GM12865 (cell line): ENCODE measurements at places on chromosomes 5 and 9.
A peak's percentile ranks its signal among the peaks of the same experiment; 100 is the strongest.

DNA sequence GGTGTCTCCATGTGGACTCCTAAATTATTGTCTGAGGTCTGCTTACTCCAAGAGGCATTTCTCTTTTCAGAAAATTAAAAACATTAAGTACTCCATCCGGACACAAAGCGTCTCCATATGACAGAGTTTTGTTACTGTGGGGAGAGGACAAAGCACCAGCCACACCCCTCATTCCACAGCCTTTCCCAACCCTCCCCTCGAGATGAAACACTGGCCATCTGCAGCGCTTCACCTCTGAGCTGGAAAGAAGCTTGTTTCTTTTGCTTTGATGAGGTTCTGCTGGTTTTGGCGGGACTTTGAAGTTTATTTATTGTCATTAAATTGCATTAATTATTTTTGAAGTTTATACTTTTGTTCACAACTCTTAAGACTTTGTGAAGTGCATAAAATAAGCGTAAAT, 27.6 kb upstream of the NKD2 start:
- no peak for DNase-seq

DNA sequence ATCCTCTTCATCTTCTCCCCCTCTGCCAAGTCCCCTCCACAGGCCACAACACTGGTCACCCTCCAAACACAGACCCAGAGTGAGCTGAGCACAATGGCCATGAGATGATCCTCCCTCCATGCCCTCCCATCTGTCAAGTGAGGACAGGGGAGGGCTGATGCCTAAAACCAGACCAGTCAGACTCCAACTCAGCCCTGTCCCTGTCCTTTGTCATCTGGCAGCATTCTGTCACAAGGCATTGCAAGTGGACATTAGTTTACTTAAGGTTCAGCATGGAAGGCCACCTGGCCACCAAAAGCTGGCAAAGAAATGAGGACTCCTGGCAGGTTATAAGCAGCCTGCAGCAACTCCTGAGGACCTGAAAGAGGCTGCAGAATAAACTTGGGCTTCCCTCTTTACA, 136.2 kb upstream of the SLC30A5 start:
- DNase-seq: no peak

- peak; percentile 86 for DNase-seq
Measured at GRCh38 chr5:143758750-143759149, 53.2 kb upstream of the HMHB1 start.

GRCh38 chr5:61701877-61702602, 370.0 kb downstream of the ZSWIM6 start:
- DNase-seq: peak; percentile 68

DNA sequence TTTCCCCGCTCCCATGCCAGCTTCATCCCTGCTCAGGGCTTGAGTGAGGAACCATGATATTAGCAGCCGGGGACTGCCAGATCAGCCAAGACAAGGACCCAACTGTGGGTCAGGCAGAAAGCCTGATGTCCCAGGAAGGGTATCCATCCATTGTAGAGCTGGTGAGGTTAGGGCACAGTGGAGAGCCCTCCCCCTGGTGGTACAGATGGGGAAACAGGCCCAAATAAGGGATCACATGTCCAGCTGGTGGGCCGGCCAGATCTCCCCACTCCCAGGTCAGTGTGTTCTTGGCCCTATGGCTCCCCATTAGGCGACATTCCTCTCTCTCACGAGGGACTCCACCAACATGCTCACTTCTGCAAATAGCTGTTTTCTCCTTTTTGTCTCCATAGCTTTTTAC, 9.0 kb downstream of the CDX1 start:
- DNase-seq: peak; percentile 32

GRCh38 chr9:113929634-113930389, 53.7 kb downstream of the ZNF618 start:
- DNase-seq: no peak

DNA sequence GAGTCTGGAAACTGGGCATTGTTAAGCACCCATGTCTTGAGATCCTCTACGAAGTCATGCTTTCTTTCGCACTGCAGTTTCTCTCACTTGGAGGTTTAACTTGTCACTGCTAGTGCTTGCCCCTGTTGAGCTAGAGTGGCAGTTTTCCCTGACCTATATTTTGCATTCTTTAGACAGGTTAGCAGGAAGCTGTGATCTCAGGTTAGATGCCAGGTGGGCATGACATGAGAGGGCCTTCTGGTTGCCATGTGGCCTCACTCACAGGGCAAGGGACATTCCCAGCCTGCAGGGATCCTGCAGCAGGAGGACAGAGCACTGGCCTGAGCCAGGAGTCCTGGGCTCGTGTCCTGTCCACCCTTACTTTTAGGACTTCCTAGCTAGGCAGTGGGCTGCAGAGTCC, 28.6 kb downstream of the SLC36A1 start:
- no peak for DNase-seq

- DNase-seq: no peak
Measured at GRCh38 chr5:111461255-111461671, 51.1 kb downstream of the STARD4 start.

GRCh38 chr9:86902586-86902985, 44.7 kb downstream of the GAS1 start:
- no peak for DNase-seq

- DNase-seq: no peak
Measured at GRCh38 chr5:9398227-9398626, 147.6 kb downstream of the SEMA5A start.

- peak; percentile 48 for DNase-seq
Measured at GRCh38 chr5:34923694-34924461, 5.5 kb upstream of the DNAJC21 start.

- no peak for DNase-seq
Measured at GRCh38 chr9:107523539-107523938, 34.0 kb upstream of the KLF4 start.

DNA sequence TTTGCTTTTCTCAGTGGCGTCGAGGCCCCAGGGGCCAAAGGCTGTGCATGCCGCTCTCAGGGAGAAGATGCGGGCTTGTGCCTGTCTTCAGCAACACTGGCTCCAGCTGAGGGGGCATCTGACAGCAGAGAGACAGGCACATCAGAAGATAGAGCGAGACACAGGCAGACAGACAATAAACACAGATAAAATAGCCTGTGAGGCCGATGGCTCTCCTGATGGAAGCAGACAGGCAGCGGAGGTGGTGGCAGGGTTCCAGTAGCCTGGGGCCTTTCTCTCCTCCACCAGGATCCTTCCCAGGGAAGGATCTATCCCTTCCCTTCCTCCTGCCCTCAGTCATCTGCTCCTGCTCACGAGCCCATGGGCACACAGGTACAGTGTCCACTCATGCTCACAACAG, 16.6 kb upstream of the UNC5A start:
- DNase-seq: no peak

- DNase-seq: no peak
Measured at GRCh38 chr9:133461975-133462374, 2.2 kb downstream of the CACFD1 start.

GRCh38 chr5:172769616-172770373, 1.2 kb downstream of the DUSP1 start:
- peak; percentile 29 for DNase-seq

GRCh38 chr9:126630458-126631237, 16.9 kb downstream of the LMX1B start:
- no peak for DNase-seq

DNA sequence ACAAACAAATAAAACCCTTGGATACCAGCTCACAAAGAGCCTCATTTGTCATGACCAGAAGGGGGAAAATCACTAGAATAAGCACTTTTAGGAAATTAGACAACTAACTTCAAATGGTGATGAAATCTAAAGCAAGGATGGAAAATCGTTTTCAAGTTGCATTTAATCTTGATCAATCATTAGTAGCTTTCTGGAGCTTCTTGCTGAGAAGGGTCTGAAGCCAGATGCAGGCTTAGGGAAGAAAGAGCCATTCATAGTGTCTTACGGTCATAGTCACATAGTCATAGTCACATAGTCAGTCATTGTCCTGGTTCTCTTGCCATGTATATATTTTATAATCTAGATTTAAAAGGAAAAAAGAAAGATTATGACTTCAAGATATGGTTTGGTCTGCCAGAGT, 610.5 kb downstream of the ACTL7B start:
- DNase-seq: no peak

- DNase-seq: no peak
Measured at GRCh38 chr9:133269537-133270362, 5.3 kb downstream of the ABO start.

GRCh38 chr5:39670955-39671354, 246.2 kb upstream of the DAB2 start:
- no peak for DNase-seq

DNA sequence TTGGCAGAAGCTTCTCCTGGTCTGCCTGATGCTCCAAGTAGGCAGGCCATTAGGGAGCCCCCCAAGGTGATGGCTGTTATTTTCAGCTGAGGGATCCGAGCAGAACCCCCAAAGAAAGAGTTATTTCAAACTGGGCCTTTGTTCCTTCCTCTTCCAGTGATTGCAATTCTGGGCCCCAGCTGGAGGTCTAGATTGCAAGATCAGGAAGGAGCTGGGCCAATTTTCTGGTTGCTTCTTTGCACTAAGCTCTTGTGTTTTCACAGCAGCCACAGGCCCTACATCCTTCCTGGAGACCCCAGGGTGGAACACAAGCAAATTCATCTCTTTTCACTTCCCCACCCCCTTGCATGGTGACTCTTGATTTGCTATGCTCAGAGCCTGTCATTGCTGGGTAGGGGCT, 215.0 kb downstream of the SEMA6A start:
- DNase-seq: no peak

- no peak for DNase-seq
Measured at GRCh38 chr5:92401-93220, 643 bp downstream of the PLEKHG4B start.

GRCh38 chr5:141084487-141084989, 9.9 kb upstream of the PCDHB2 start:
- DNase-seq: peak; percentile 12

DNA sequence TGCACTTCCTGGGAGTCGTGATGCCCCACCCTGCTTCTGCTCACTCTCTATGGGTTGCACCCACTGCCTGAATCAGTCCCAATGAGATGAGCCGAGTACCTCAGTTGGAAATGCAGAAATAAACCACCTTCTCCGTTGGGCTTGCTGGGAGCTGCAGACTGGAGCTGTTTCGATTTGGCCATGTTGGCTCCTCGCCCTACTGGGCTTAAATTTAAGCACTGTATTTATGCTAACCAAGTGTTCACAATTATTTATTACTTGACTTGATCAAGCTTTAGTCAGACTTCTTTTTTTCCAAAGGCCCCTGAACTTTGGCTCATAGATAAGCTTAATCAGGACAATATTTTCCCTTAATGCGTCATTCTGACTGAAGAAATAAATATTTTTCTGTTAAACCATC, 1072.4 kb upstream of the CDH9 start:
- DNase-seq: no peak

DNA sequence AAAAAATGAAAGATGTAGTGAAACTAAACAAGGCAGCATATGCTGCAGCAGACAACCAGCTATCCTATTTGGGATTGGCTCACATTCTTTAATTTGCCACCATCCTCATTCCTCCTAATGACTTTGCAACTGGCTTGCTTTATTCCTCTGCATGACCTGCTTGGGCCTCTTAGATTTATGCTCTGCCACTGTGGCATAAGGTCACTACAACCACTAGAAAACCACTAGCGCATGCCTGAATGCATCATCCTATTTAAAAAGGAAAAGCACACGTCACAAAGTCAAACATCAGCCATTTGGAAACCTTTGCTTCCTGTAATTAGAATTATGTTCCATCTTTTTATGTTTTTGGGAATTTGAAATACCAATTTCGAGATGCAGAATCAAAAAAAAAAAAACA, 40.8 kb upstream of the CCDC152 start:
- DNase-seq: peak; percentile 7

DNA sequence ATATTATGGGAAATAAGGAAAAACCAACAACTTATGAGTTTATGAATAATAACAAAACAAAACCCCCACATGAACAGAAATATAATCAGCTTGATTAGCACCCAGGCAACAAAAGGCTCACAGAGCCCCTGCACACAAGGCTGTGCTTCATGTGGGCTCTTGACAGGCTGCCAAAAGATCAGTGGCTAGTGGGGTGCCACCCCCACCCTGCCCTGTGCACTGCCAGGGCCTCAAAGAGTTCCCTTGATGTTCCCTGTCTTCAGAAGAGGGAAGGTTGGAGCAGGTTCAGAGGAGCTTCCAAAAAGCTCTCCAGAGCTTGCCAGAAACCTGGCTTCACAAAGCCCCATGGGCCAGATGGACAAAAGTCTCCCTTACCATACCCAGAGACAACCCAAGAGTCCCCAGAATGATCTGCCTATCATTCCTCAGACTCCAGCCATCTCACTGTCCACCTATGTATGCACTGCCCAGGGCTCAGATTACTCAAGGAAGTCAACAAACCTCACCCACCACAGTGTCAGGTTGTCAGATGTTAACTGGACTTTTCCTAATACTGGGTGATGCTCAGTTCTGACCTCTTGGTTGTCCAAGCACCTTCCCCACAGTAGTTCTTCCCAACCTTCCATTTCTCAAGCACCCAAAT, 87.5 kb downstream of the SIL1 start:
- no peak for DNase-seq

DNA sequence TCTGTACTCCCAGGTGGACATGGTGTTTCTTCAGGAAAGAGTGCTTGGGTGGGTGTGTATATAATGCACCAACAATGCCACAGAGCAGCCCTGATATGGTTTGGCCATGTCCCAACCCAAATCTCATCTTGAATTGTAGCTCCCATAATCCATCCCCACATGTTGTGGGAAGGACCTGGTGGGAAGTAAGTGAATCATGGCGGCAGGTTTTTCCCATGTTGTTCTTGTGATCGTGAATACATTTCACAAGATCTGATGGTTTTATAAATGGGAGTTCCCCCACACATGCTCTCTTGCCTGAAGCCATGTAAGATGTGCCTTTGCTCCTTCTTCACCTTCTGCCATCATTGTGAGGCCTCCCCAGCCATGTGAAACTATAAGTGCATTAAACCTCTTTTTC, 158.5 kb downstream of the NR3C1 start:
- DNase-seq: no peak

DNA sequence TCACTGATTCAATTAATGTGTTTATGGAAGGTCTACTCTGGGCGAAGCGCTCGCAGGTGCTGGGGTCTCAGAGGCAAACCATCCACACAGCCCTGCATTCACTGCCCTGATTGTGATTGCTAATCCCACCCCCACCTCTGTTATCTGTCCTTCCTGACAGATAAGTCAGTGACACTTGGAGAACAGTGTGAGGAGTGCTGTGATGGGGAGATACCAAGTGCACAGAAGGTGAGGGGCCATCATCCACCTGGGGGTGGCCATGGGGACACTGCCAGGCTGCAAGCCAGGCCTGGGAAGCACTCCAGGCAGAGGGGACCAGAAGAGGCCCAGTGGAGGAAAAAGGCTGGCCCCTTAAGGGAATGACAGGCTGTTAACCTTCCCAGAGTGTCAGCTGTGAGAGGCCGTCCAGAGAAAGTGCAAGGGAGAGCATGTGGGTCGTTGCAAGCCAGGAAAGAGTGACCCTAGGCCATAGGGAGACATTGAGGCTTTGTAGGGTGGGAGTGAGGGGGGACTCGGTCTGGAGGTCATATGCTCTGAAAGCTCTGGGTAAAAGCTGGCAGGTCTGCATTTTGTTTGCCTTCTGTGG, 18.0 kb downstream of the IL9 start:
- DNase-seq: no peak

- no peak for DNase-seq
Measured at GRCh38 chr9:95458666-95459065, 58.1 kb downstream of the PTCH1 start.

GRCh38 chr9:25691786-25692185, 13.5 kb upstream of the TUSC1 start:
- no peak for DNase-seq

GRCh38 chr9:99222416-99223270, 561 bp downstream of the SEC61B start:
- no peak for DNase-seq

- DNase-seq: peak; percentile 69
Measured at GRCh38 chr5:179668391-179668790, 12.4 kb downstream of the CBY3 start.
